ENCODE measurements at places on chromosomes 12 and 14. TPM values are rescaled to one million over a fixed set of nuclear protein-coding genes. Genes with fewer than 3 reads are reported as not detected.
A peak's percentile ranks its signal among the peaks of the same experiment; 100 is the strongest.

GRCh38 chr12:51862947-51863346, 14.4 kb upstream of the FIGNL2 start:
- no peak for DNase-seq

GRCh38 chr12:124938108-124938507, 23.7 kb upstream of the UBC start:
- DNase-seq: no peak

- DNase-seq: no peak
Measured at GRCh38 chr14:94334872-94335271, 11.7 kb upstream of the SERPINA6 start.

DNA sequence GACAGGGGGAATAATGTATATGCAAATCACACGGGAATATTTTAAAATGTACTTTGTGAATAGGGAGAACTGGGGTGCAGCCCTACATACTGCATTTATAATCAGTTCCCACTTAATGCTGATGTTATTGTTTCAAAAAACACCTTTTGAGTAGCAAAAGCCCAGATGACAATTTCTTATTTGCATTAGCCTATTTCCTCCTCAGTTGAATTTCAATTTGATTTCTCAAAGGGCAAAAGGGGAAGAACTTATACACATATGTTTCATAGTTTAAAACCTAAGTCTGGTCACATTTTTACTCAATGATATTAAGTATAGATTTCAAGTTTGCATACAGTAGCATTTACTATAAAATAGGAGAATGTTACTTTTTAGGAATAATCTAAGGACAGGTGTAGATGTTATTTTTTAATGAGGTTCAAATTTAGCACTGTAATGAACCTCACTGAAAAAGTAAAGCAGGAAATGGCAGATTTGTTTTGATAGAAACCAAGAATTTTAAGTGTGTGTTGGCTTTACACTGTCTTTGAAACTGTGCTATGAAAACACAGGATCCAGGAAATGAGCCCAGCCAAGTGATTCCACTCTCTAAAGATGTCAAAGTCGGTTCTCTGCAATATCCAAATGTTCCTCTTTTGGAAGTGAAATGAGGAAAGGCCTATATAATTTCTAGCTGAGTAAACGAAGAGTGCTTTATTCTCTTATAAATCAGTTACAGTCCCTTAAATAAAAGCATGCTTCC, 367.4 kb downstream of the BTG1 start:
- peak; percentile 17 for DNase-seq

DNA sequence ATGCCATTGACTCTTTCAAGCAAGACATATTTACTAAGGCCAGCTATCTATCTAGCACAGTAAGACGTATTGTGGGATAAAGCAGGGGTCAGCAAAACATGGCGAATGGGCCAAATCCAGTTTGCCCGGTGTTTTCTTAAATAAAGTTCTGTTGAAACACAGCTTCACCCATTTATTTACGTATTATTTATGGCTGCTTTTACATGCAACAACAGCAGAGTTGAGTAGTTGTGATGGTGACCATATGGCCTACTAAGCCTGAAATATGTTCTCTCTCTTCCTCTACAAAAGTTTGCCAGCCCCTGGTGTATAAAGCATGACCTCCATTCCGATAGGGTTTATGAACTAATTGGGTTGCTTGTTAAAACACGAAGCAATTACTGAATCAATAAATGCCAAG, 322.1 kb downstream of the CCDC91 start:
- DNase-seq: no peak

GRCh38 chr12:20314328-20314727, 54.0 kb upstream of the PDE3A start:
- no peak for DNase-seq

GRCh38 chr12:125436686-125437085, 371.5 kb downstream of the AACS start:
- DNase-seq: no peak

DNA sequence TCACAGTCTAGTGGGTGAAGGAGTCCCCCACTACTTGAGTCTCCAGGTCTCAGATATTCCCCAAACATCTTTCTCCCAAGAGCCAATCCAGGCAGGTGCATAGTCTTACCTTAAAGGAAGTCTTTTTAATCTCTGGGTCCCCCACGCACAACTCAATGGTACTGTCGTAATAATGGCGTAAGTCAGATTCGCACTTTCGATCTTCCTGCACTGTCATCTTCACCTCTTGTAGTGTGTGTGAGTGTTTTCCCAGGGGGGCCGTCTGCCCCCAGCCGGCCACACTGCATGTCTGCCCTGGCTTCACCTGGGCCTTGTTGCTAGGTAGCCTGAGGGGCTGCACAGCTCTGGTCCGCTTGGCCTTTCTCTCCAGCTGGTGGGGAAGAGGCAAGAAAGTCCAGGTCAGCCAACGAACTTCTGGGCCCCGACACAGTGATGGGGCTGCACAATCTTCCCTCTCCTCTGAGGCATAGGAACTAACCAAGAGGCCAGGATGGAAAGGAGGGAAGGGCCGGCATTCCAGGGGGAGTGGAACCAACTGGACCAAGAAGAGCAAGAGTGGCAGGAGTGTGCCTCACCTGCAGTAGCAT, 2.1 kb downstream of the GZMB start:
- DNase-seq: no peak

DNA sequence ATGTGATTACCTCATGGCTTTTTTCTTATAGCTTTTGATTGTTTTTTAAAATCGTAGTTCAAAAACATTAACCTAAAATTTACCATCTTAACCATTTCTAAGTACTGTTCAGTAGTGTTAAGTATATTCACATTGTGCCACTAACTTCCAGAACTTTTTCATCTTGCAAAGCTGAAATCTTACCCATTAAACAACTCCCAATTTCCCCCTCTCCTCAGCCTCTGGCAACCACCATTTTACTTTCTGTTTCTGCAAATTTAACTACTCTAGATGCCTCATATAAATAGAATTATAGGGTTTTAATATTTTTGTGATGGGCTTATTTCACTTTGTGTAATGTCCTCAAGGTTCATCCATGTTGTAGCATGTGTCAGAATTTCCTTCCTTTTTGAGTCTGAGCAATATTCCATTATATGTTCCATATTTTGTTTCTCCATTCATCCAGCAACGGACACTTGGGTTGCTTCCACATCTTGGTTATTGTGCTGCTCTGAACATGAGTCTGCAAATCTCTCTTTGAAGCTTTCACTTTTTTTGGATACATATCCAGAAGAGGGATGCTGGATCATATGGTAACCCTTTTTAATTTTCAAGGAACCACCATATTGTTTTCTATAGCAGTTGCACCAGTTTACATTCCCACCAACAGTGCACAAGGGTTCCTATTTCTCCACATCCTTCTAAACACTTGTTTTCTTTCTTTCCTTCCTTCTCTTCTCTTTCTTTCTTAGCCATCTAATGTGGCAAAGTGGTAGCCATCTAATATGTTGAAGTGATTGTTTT, 5.0 kb downstream of the HIF1A start:
- no peak for DNase-seq

- no peak for DNase-seq
Measured at GRCh38 chr12:125357561-125357960, 292.3 kb downstream of the AACS start.

GRCh38 chr14:62722406-62722805, 322.9 kb downstream of the KCNH5 start:
- no peak for DNase-seq

DNA sequence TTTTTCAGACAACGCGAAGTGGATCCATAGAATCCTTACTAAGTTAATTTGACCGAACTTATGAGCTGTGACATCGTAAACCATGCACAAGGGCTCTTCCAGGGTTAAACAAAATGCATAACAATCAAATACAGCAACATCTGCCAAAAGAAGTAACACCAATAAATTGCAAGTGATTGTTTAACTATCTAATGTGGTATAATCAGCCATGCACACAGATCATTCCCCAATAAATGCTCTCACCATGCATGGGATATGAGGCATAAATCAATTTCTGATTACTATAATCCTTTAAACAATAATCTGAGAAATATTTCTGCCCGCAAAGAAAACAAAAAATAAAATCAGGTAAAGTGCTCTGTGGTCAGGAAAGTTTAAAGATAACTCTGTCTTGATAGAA, 7.7 kb upstream of the PLEKHG7 start:
- no peak for DNase-seq

DNA sequence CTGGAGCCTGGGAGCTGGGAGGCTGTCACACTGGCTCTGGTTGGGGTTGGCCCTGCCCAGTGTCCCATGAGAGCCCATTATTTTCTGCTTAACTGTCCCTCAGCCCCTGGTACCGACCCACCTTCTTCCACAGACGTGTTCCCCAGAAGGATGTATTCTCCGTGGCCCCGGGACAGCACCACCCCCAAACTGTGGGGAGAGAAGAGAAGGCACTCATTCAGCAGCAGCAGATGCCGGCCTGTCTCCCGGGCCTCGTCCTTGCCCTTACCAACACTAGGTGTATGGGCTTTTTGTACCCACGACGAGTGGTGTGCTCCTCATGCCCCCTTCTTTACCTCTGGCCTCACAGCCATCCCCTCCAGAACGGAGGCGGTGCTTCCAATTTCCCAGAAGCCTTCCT, 38.1 kb downstream of the LRTM2 start:
- DNase-seq: no peak

- DNase-seq: no peak
Measured at GRCh38 chr12:52686063-52686462, 5.9 kb upstream of the KRT1 start.

GRCh38 chr12:124742678-124743077, 121.0 kb downstream of the SCARB1 start:
- DNase-seq: no peak

- no peak for DNase-seq
Measured at GRCh38 chr12:11794751-11795150, 145.3 kb downstream of the ETV6 start.

CHST11 gene
- 10.0 TPM for total RNA-seq

SYT10 gene
- not detected for total RNA-seq

PLEKHG7 gene
- not detected for total RNA-seq

ABCC9 gene
- total RNA-seq: 0.05 TPM

AKAP5 gene
- 0.68 TPM for total RNA-seq

HCAR1 gene
- total RNA-seq: not detected

PMCH gene
- total RNA-seq: not detected
